ENCODE measurements at places on chromosomes 1 and 21.
A peak's percentile ranks its signal among the peaks of the same experiment; 100 is the strongest.

- no peak for DNase-seq
These were observed 62.7 kb upstream of the EPS8L3 start for GRCh38 chr1:109826446-109826845.

DNA sequence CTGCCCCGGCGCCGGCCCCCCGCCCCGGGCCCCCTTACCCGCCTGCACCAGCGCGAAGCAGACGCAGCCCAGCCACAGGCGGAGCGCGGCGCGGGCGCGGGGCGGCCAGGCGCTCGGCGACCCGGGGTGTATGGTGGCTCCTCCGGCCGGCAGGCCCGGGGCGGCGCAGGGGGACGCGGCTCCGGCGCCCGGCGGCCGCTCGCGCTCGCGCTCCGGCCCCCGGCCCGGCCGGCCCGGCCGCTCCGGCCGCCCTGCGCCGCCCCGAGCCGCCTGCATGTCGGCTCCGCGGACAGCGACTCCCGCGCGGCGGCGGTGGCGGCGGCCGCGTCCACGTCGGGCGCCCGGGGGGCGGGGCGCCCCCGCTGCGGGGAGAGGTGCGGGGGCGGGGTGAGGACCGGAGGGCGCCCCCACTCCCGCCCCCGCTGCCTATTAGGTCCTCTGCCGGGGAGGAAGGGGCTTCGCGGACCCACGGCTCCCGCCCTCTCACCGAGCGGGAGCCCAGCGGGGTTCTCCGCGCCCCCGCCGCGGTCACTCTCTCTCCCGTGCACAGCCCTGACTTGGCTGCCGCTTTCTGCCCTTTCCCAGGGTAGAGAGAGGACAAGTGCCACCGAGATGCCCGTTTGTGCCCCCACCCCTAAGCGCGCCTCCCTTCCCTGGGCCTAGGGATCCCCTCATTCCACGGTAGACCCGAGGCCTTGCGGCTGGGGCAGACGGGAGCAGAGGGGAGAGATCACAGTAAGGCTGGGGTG is at the start of gene FNDC5:
FNDC5 (minus strand) TSS at position 298 of the 749 bp plus-strand sequence.
- no peak for DNase-seq

- peak; percentile 47 for DNase-seq
These were observed 20.7 kb downstream of the C1QB start for GRCh38 chr1:22673486-22674409.

- no peak for DNase-seq
These were observed 49.6 kb upstream of the HOOK1 start for GRCh38 chr1:59765011-59765730.

GRCh38 chr1:178010674-178011464 is 41.0 kb upstream of the SEC16B start:
- no peak for DNase-seq

DNA sequence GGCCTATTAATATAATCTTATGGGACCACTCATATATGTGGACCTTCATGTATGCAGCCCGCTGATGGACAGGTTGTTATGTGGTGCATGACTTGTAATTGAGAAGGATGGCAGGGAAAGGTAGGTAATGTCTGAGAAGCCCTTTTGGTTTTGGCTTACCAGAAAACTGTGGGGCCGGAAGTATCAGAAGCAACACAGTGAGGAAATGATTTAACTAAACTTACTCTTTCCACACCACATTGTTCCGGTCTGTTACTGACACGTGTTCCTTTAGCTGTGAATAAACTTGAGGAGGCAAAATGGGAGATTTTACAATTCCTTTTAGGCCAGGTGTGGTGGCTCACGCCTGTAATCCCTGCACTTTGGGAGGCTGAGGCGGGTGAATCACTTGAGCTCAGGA is 32.4 kb downstream of the KIF1B start:
- no peak for DNase-seq

- DNase-seq, result no peak
These were observed 199.8 kb downstream of the USP25 start for GRCh38 chr21:15929536-15929935.

DNA sequence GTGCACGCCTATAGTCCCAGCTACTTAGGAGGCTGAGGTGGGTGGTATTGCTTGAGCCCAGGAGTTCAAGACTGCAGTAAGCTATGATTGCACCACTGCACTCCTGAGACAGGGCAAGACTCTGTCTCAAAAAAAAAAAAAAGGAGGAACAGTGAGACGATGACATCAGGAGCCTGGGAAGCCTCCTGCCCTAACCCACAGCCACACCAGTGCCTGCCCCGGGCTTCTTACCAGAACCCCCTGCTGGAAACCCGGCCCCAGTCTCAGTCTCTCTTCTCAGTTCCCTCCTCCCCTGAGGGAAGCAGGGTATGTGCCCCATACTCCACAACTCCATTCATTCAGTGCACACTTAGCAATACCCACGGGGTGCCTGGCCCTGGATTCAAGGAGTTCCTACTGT is 9.1 kb downstream of the COL8A2 start:
- no peak for DNase-seq

- DNase-seq, result no peak
These were observed 1.2 kb upstream of the MR1 start for GRCh38 chr1:181032535-181032934.

GRCh38 chr1:81125672-81126071 is 675.1 kb upstream of the ADGRL2 start:
- no peak for DNase-seq

- no peak for DNase-seq
These were observed 481.2 kb downstream of the COL11A1 start for GRCh38 chr1:102627145-102627544.

DNA sequence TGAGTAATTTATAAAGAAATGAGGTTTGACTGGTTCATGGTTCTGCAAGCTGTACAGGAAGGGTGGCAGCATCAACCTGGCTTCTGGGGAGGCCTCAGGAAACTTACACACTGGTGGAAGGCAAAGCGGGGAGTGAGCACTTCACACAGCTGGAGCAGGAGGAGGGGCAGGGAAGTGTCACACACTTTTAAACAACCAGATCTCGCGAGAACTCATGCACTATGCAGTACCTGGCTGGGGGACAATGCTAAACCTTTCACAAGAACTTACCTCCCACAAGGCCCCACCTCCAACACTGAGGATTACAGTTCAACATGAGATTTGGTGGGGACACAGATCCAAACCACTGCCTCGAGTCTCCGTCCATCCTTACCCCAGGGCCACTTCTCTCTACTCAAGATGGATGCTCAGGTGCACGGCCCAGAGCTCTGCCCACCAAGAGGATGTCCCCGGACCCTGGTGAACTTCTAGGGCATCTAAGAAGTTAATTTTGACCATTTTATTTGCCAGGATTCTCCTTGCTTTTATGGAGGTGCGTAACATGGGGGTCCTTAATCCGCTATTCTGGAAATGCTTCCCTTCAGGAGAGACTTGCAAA is 22.7 kb upstream of the ACTRT2 start:
- no peak for DNase-seq

- DNase-seq, result no peak
These were observed 277.5 kb upstream of the KAZN start for GRCh38 chr1:14320986-14321385.

DNA sequence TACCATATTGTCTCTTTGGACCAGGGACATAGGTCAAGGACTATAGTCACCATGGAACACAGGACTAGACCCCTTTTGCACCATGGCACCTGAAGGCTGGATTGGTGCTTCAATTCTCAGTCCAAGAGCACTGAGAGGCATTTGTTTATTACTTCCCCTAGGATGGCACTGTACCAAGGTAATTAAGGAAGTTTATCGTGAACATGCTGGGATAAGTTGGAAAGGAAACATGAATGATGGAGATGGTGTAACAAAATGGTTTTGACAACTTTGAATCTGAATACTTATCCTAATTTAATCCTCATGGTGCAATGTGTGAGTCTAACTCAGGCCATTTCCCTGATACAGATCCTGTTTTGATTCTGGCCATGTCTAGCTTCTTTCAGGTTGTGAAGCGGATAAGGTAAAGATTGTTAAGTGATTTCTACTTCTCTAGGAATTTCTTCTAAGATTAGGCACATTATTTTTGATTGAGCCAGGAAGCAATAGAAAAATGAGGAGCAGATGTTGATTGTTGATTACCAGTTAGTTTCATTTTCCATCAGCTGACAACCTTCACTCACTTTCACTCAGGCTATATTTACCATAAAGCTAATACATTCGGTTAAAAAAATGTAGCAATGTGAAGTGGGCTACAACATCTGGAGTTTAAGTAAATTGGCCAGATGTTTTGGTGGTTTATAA is 37.3 kb upstream of the SIPA1L2 start:
- DNase-seq, result no peak

GRCh38 chr1:44820328-44821239 is 12.3 kb downstream of the BTBD19 start:
- no peak for DNase-seq

DNA sequence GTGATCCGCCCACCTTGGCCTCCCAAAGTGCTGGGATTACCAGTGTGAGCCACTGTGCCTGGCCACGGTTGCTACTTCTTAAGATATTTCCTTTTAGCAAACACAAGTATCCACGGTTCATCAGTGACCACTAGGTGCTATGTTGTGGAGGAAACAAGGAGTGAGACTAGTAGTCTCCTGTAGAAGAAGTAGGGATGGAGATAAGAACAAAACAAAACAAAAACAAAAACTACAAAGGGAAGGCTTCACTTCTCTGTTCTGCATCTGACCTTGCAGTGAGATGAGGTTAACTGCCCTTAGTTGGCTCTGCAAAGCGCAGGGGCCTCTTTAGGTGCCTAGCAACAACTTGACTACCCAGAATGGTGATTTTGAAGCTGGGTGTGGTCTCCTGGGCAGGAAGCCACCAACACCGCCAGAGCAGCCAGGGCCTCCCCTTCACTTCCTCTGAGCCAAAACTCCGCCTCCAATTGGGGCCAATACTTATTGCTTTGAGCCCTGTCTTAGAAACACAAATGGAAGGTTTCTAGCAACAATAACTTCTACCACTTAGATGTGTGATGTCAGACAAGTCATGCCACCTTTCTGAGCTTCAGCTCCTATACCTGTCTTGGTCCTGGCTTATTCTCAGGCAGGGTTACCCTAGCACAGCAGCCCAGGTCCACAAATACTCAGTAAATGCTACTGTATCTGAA is 12.8 kb upstream of the CDC42 start:
- no peak for DNase-seq

DNA sequence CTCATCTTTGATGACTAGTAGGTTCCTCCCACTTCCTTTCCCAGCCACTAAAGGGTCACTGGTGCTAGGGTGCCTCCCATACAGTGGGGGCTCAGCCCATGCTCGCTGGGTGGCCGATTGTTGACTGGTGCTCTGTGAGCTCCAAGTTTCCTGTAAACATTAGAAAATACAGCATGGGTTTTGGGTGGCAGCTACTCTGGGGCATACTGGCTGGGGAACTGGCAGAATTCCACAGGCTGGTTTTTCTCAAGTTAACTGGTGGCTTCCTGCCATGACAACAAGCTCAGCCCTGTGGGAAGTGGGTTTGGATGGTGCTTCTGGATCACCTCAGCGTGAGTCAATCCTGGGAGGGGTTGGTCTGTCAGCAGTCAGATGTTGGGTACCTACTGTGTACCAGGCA is 28.7 kb upstream of the CRNN start:
- DNase-seq, result no peak

DNA sequence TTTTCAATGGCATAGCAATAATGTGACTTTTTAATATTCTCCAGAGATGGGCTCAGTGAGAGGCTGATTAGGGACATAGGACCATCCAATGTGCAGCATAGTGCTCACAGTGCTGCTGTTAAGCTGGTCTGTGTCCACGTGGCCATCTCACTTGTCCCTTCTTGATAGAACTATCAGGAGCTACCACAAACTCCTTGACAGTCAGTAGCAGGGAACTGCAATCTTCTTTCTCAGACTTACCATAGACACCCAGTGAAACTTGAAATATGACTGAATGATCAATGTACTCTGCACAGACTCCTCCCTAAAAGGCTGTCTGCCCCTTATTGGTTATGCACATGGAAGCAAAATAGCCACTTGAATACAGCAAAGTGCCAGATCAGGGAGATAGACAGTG is 64.5 kb upstream of the WARS2 start:
- DNase-seq, result no peak

DNA sequence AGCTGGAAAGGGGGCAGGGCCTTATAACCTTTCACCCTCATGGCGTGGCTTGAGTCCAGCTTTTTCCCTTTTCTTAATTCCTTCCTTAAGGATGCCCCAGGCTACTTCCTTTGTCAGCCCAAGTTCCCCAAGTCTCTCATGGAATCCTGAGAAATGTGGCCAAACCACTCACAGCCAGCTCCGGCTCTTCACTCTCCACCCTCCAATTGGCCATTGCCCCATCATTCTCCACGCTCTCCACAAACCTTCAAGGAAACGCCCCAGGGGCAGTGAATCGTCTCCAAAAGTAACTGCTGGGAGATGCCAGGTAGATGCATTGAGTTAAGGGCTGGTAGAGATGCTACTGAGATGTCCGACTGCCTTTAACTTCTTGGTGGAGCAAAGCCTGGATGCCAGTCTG is 113.5 kb upstream of the CD34 start:
- DNase-seq, result no peak
